Stimulated activated naive CD4-positive, alpha-beta T cell (primary cell): ENCODE measurements at places on chromosomes 5 and 9.

GRCh38 chr5:161850491-161850890, 2.6 kb downstream of the GABRA1 start:
- no peak for DNase-seq

GRCh38 chr9:2303056-2303455, 287.9 kb downstream of the SMARCA2 start:
- no peak for DNase-seq

GRCh38 chr9:99176527-99177013, 45.2 kb downstream of the ALG2 start:
- DNase-seq: no peak

DNA sequence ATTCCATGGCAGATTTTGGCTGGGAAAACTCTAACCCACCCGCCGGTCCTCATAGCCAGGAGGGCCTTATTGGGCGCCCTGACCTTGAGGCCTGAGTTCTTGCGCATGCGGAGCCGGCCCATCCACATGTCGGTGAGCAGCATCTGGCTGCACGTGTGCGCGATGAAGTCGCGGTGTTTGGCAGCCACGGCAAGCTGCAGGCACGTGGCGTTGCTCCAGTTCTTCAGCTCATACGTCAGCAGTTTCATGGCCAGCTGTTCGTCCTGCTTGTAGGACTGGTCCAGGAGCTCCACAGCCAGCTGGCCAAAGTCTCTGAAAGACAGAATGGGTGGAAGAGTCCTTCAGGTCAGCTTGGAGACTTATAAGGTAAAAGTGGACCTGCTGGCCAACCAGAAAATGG, 204.3 kb upstream of the KLF9 start:
- DNase-seq: no peak

GRCh38 chr5:138489683-138490061, 24.4 kb downstream of the EGR1 start:
- no peak for DNase-seq

- DNase-seq: no peak
These were observed 25.2 kb upstream of the FOCAD start for GRCh38 chr9:20658677-20659473.

GRCh38 chr5:155008669-155009068, 4.9 kb upstream of the KIF4B start:
- DNase-seq: no peak

GRCh38 chr9:103991001-103991400, 103.1 kb upstream of the SMC2 start:
- no peak for DNase-seq

GRCh38 chr5:143428738-143429420, 25.4 kb upstream of the NR3C1 start:
- no peak for DNase-seq

- no peak for DNase-seq
These were observed 26.3 kb upstream of the CCDC112 start for GRCh38 chr5:115322729-115323128.

- no peak for DNase-seq
These were observed 703.5 kb upstream of the WWC1 start for GRCh38 chr5:167587772-167588437.

- DNase-seq: no peak
These were observed 176.4 kb upstream of the ANKRD55 start for GRCh38 chr5:56409331-56410190.

- DNase-seq: peak; percentile 9
These were observed 127.1 kb downstream of the TRIO start for GRCh38 chr5:14270209-14270702.

- DNase-seq: no peak
These were observed 23.6 kb upstream of the CAST start for GRCh38 chr5:96638561-96638960.

- no peak for DNase-seq
These were observed 10.5 kb upstream of the LHFPL2 start for GRCh38 chr5:78659114-78659513.
